Thoracic aorta (tissue), 2 donors: ENCODE measurements at places on chromosomes 7 and 10.

DNA sequence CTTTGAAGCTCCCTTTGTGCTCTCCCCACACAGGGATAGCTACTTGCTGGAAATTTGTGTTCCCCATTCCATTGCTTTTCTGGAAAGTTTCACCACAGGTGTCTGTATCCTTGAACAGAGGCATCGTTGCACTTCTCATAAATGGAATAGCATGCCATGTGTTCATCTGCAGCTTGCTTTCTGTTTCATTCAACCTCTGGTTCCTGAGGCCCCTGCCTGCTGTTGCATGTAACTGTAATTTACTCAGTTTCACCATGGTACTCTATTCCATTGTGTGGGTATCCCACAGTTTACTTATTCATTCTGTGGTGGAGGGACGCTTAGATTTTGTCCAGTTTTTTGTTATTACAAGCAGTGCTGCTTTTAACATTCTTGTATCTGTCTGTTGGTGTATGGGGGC is 32.0 kb downstream of the EEPD1 start:
- DNase-seq, result no peak

GRCh38 chr7:120926943-120927346 is 23.6 kb upstream of the ING3 start:
- DNase-seq, result no peak

GRCh38 chr7:1694611-1695511 is 24.8 kb downstream of the ELFN1 start:
- DNase-seq, result no peak

GRCh38 chr7:47458057-47458456 is 123.9 kb downstream of the TNS3 start:
- DNase-seq, result peak; percentile 42

DNA sequence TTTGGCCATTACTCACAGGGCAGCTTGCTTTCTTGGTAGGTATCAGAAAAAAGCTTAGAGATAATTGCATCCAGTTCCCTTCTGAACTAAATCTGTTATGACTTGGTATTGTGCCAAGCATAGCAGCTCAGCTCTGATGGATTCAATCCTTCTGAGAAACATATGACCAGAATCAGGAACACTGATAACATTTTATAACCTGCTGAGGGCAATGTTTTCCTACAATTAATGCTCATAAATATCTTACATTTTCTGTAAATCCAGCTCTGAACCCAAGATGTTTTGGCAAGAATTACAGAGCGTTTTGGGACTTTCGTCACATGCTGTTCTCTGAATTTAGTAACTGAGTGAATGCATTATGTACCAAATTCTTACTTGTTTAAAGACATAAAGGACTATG is 167.8 kb downstream of the KIF20B start:
- no peak for DNase-seq

- DNase-seq, result no peak
Measured at GRCh38 chr7:94923412-94923811, 16.0 kb downstream of the PPP1R9A start.

DNA sequence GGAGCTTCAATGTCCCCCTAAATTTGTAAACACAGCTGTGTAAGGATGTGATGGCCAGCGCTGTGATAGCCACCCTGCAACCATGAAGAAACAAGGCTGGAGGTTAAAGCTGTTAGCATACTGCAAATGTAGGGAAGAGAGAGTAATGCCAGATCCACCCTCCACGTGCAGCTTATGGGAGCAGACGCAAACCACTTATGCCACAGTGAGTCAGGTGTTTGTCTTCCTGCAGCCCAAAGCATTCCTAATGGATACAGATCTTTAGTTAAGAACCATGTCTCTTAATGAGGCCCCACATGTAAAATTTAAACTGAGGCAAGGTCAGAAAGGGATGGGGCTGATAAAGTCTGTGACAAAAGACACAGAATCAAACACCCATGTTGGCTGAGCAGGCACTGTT is 13.6 kb upstream of the MYL7 start:
- DNase-seq, result no peak

DNA sequence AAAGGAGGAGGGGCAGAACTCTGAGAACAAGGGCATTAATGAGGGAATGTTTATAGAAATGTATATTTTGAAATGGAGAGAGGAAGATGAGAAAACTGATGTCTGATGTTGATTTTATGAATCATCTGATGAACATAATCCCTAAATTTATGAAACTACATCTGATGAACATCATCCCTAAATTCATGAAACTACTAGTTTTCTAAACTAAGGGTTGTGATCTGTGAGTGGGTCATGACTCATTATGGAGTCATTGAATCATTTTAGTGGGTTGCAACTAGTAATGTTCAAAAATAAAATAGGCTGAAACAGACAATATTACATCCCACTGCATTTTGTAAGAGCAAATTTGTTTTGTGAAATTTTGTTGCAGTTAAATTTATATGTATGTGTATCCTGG is 442.6 kb upstream of the TEX47 start:
- no peak for DNase-seq

- no peak for DNase-seq
Measured at GRCh38 chr10:111756217-111757061, 427.1 kb downstream of the GPAM start.

- DNase-seq, result no peak
Measured at GRCh38 chr7:120995654-120996053, 7.1 kb downstream of the CPED1 start.

DNA sequence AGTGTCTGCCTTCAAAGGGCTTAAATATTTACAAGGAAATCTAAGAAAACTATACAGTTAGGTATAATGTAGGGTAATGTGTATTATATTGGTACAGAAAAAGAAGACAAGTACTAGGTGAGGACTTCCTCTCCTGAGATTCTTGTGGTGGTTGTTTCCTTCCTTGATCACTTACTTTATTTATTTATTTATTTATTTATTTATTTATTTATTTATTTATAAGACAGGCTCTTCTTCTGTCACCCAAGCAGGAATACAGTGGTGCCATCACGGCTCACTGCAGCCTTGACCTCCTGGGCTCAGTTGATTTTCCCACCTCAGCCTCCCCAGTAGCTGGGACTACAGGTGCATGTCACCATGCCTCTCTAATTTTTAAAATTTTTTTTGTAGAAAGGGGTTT is 18.2 kb upstream of the DNAH11 start:
- DNase-seq, result no peak

DNA sequence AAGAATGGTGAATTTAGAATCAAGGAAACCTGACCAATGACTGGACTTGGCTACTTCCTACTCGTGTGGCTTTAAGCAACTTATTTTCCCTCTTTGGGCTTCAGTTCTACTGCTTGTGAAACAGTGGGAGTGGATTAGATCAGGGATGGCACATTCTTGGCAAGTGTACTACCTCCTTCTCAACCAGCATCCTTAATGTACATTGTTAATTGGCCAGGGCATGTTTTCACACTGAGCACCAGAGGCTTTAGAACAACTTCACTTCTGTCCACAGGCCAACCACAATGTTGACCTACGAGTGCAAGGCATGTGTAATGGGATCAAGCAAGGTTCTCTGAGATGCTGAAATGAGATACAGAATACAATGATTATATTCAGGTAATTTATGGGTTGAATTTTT is 315.3 kb downstream of the ADRA2A start:
- no peak for DNase-seq

- DNase-seq, result no peak
Measured at GRCh38 chr10:43125881-43126731, 12.1 kb upstream of the CSGALNACT2 start.

- DNase-seq, result no peak
Measured at GRCh38 chr7:44117801-44118429, 5.4 kb downstream of the POLD2 start.

DNA sequence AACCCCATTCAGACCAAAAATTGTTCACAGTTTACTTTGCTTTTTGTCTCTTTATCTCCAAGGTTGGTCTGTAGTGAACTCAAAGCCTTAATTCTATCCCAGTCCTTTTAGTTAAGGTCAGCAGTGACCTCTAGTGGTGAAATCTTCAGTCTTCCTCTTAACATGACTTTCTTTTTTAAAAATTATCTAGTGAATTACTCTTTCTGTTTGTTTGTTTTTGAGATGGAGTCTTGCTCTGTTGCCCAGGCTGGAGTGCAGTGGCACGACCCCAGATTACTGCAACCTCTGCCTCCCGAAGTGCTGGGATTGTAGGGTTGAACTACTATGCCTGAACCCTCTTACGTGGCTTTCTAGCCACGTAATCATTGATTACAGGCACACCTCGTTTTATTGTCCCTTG is 25.0 kb downstream of the ZNF487 start:
- no peak for DNase-seq

DNA sequence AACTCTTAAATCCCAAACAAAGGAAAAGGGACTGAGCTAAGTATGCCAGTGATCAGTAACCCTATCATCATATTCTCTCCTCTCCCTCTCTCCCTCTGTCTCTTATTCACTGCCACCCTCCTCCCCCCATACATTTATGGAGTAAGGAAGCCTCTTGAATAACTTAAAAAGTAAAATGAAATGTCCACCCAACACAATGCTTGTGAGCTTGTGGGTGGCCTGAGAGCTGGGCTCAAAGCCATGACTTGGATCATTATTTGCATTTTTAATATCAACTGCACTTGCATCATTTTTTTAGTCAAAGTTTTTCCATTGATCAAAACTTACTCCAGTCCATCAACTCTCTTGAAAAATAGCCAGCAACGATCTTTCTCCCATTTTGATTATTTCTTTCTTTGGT is 46.8 kb downstream of the FAM107B start:
- DNase-seq, result no peak

DNA sequence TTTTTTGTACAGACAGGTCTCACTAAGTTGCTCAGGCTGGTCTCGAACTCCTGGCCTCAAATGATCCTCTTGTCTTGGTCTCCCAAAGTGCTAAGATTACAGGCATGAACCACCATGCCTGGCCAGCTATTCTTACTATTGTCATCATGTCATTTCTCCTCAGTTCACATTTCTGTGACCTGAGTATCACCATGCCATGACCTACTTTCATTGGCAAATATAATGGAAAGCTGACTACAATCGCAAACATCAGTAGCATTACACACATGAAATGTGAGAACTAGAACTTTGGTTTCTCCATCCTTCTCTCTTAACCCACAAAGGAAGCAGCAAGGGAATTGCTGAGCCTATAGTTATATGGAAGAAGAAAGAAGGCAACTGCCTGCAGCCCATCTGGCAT is 26.0 kb upstream of the WIPF3 start:
- DNase-seq, result no peak

- no peak for DNase-seq
Measured at GRCh38 chr7:156174428-156174827, 362.2 kb upstream of the SHH start.

- DNase-seq, result no peak
Measured at GRCh38 chr7:139439375-139439774, 44.1 kb downstream of the KLRG2 start.

DNA sequence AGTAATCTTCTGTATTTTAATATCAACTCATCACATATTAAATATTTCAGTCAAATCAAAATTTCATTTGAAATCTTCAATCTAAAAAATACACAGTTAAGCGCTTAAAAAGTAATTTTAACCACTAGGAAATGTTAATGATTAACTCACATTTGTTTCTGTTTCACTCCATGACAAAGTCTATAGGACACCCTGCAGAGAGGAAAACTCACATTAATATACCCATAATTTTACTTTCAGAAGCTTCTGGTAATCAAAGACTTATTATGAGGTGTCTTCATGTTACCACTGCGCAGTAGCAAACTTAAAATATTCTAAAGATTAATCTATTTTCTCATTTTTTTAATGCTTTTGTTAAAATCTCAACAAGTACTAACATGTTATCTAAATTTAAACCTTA is 41.0 kb upstream of the ZNF518A start:
- DNase-seq, result no peak

DNA sequence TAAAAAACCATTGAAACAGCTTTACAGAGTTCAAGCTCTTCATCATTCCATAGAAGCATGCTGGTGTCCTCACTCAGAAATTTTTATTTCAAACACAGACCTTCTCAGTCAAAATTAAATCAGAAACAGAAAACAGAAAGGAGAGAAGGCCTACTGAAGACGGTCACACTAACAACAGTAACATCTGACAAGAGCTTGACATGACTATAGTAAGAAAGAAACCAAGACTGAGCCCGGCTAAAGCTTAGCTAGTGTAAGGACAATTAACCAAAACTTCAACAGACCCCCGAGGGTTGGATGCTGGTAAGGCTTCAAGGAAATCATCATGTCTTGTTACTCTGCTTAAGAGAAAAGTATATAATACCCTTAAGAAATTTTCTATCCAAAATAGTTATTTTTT is 38.6 kb downstream of the MTPN start:
- no peak for DNase-seq

DNA sequence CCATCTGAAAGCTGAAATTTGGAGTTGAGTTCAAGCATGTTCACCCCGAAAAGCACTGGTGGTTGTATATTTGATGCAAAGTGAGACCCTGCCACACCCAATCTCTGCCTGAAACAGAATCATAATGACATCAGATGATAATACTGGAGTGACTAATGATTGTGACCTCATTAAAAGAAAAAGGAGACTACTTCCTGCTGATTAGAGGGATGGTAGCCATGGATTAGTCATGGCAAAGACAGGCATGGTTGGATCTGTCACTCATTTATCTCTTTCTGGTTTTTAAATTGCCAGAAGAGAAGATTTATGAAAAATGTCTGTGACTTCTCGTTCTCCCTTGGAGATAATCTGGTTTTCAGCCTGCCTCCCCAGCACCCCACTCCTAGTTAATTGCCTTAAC is 101.2 kb downstream of the BAMBI start:
- DNase-seq, result no peak

DNA sequence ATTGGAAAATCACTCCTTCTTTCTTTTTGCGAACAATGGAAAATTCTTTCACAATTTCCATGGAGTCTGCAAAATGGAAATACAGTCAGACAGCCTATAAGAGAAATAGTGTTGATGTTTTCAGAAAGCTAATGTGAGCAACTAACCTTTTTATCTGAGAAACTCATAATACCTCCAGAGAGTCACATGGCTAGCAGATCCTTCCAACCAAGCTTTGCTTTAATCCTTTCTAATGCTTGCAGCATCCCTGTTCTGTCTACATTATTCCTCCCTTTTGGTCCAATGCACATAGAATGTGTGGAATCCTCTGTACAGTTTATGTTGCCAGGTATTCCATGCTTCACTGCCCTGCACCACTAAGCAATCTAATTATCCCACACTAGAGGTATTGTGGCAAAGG is 717.5 kb upstream of the LRRN3 start:
- no peak for DNase-seq

DNA sequence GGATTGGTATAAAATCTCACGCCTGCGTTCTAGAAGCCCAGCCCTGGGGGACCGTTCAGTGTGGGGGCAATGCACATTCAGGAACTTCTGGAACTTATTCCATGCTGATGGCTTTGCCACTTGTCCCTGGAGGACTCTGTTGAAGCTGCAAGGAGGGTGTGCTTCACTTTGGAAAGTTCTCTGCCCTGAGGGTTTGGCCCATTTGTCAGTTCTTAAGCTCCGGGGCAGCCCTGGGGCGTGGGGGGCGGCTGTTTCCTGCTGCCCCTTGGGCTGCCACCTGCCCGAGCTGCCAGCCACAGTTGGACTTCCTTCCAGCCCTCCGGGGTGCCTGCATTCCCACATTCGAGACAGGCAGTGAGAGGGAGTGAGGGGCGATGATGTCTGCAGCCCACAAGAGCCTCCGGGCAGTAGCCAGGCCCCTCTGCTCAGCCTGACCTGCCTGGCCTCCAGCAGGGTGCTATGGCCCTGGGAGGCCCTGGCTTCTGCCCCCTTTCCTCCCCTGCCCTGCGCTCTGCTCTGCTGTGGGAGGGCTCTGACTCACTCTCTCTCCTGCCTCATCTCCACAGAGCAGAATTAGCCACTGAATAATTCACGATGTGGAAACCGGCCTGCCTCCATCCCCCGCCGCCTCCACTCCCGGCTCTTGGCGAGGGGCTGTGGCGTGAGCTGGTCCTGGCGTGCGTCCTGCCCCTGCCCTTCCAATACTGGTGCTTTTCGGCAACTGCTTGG is 1.9 kb downstream of the TTYH3 start:
- DNase-seq, result peak; percentile 49
